ENCODE measurements at places on chromosomes 6 and 20. TPM values are rescaled to one million over a fixed set of nuclear protein-coding genes. Genes with fewer than 3 reads are reported as not detected.
A peak's percentile ranks its signal among the peaks of the same experiment; 100 is the strongest.

The OR2J3 gene
- total RNA-seq = not detected

The TFAP2A gene
- total RNA-seq = 77.0 TPM

The HLA-DRA gene
- total RNA-seq = 173 TPM

The ASIP gene
- total RNA-seq = not detected

The RAET1G gene
- total RNA-seq = not detected

The MACROD2 gene
- 28.1 TPM for total RNA-seq

The MCCD1 gene
- total RNA-seq = not detected

The TNF gene
- total RNA-seq = 0.68 TPM

GRCh38 chr6:143743301-143744166 is 65.8 kb downstream of the PHACTR2 start:
- H3K27ac ChIP-seq = no peak overlapping the region
- no peak for DNase-seq
- no peak overlapping the region for H3K4me3 ChIP-seq
- no peaks in the 10 kb centered on the region for H3K27me3 ChIP-seq

- DNase-seq = no peak
- H3K27ac ChIP-seq = no peak overlapping the region
- H3K36me3 ChIP-seq = no peaks in the 10 kb centered on the region
- H3K27me3 ChIP-seq = no peaks in the 10 kb centered on the region
- H3K4me1 ChIP-seq = no peaks in the 10 kb centered on the region
- H3K4me3 ChIP-seq = no peak overlapping the region
These were observed 80.0 kb downstream of the CENPW start for GRCh38 chr6:126419901-126420300.

DNA sequence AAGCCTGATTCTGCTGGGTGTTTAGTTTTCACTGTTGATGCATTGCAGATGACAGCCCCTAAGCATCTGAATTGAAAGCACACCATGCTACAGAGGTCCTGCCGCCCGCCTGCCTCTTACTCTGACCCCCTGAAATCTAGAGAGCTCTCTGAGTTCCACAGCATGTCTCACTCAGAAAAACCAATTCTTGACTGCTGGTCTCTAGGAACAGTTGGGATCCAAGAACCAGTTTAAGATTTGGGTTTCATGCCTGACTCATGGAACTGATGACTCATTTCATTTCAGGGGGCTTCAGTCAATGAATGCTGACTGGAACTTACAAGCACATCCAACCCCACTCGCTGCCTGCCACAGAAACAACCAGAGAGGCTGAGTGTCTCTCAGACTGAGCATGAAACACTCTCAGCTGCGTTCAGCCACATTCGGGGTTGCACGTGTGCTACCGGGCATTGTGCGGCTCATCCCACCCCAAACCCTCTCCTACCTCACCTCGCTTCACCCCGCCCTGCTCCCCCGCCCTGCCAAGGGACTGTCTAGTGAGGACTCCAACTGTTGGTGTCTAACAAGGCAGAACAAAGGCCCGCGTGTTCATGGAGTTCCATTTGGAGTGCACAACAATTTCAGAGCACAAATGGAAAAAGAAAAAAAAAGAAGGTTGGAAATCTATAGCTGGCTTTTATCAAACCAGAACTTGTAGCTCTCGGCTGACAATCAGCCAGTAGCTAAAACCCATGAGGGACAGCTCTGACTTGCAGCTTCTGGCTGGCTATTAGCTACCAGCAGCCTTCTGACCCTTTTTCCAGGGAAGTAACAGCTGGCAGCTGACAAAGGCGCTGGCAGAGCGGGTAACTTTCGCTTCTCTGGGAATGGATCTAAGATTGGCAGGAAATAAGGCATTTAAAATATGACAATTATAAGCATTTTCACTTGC is 20.0 kb upstream of the TRAF3IP2 start:
- no peak overlapping the region for H3K27ac ChIP-seq
- H3K27me3 ChIP-seq = no peaks in the 10 kb centered on the region
- no peaks in the 10 kb centered on the region for H3K36me3 ChIP-seq
- H3K4me3 ChIP-seq = no peak overlapping the region
- H3K4me1 ChIP-seq = peaks cover 2% of the 10 kb centered on the region
- DNase-seq = no peak

DNA sequence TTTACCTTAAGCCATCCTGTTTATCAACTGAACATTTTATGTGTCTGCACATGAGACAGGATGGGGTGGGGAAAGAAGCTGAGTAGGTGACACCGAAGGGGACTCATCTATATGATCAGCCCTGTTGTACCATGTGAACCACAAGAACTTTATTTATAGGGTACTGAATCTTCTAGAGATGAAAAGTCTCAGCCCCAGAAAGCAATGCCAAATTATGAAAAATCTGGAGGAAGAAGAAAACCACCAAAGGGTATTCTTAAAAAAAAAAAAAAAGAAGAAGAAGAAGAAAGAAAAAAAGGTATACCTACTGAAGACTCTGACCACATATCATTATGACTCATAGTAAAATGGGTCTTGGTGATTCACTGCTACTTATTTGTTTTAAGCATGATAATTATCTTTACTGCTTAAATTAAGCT is 39.8 kb upstream of the HBS1L start:
- H3K27ac ChIP-seq = no peak overlapping the region
- no peaks in the 10 kb centered on the region for H3K4me1 ChIP-seq
- H3K4me3 ChIP-seq = no peak overlapping the region
- H3K27me3 ChIP-seq = no peaks in the 10 kb centered on the region

DNA sequence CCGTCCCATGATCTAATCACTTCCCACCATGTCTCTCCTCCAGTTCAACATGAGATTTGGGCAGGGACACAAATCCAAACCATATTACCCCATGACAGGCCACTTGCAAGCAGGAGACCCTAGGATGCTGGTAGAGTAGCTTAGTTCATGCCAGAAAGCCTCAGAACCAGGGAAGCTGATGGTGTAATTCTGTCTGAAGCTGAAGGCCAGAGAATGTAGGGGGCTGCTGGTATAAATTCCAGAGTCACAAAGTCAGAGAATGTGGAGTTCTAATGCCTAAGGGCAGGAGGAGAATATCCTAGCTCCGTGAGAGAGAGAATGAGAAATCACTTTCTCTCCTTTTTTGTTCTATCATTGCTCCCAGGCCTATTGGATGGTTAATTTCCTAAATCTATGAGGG is 90.3 kb upstream of the IMPG1 start:
- DNase-seq = no peak
- no peaks in the 10 kb centered on the region for H3K36me3 ChIP-seq
- H3K4me3 ChIP-seq = no peak overlapping the region
- no peaks in the 10 kb centered on the region for H3K4me1 ChIP-seq
- H3K27me3 ChIP-seq = no peaks in the 10 kb centered on the region

DNA sequence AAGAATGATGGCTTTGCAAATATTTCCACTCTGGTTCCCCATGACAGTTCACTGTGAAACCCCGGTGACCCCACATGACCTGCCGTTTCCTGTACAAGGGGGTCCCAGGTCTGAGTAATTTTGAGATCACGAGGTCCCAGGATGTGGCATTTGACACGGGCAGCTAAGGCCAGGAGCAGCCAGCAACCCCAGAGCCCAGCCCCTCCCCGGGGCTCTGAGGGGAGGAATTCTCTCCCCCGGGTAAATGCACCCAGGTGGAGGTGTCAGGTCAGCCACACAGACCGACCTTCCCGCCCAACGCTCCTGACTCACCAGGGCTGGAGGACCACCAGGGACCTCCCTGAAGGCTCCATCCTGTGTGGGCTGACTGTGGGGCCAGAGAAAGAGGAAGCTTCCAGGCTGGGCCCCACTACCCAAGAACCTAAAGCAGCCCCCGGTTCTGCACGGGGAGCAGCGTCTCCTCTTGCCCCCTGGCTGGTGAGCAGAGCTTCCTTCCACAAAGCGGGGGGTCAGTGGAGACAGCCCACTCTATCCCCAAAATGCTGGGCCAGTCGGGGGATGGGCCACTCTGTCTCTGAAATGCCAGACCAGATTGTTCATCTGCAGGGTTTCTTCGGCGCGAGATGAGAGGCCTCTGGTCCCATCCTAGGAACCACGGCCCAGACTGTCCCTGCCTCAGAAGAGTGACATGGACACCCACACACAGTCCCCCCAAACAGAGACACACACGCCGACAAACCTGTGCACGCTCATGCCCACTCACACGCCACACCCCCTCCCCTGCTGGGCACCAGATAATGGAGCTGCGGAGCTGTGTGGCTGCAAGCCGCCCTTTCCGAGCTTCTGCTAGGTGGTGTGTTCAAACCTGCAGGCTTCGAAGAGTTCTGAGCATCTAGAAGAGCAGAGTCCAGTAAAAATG is 23.4 kb upstream of the SLCO4A1 start:
- peaks cover 24% of the 10 kb centered on the region for H3K27me3 ChIP-seq
- peaks cover 46% of the 10 kb centered on the region for H3K4me1 ChIP-seq
- DNase-seq = no peak
- H3K4me3 ChIP-seq = no peak overlapping the region
- no peak overlapping the region for H3K27ac ChIP-seq

GRCh38 chr6:40738551-40739193 is 151.5 kb upstream of the LRFN2 start:
- H3K4me3 ChIP-seq = no peak overlapping the region
- H3K27ac ChIP-seq = no peak overlapping the region
- H3K36me3 ChIP-seq = no peaks in the 10 kb centered on the region
- H3K27me3 ChIP-seq = peaks cover 96% of the 10 kb centered on the region

- no peaks in the 10 kb centered on the region for H3K36me3 ChIP-seq
- no peak for DNase-seq
- H3K27ac ChIP-seq = no peak overlapping the region
- no peak overlapping the region for H3K4me3 ChIP-seq
- no peaks in the 10 kb centered on the region for H3K4me1 ChIP-seq
These were observed 182.2 kb downstream of the AKAP7 start for GRCh38 chr6:131317516-131317915.

DNA sequence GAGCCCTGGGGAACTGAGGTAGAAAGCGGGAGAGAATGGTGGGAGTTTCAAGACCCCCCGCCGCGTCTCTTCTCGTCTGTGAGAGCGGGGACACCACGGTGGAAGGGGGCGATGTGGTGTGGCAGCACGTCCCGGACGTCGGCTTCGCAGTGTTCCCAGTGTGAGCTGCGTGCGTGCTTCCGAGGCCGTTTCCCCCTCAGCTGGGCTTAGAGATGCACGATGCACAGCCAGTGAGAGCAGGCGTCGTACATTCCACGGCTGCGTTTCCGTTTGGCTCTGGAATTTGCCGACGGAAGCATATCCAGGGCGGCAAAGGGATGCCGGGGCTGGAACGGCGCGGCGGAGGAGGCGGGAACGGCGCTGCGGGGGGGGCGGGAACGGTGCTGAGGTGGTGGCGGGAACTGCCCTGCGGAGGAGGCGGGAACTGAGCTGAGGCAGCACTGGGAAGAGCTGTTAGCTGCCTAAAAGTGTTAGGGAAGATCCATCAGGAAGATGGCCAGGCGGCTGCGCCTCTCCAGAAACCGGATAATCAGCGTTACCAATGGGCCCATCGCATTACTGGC is 37.7 kb downstream of the KIF25 start:
- H3K27me3 ChIP-seq = peaks cover 14% of the 10 kb centered on the region
- peak; percentile 59 for DNase-seq
- peak overlapping the region; percentile 50 for H3K27ac ChIP-seq
- H3K4me1 ChIP-seq = peaks cover 22% of the 10 kb centered on the region

- no peaks in the 10 kb centered on the region for H3K27me3 ChIP-seq
- no peak overlapping the region for H3K4me3 ChIP-seq
- H3K4me1 ChIP-seq = no peaks in the 10 kb centered on the region
- no peaks in the 10 kb centered on the region for H3K36me3 ChIP-seq
- H3K27ac ChIP-seq = no peak overlapping the region
These were observed 210.4 kb downstream of the FOXC1 start for GRCh38 chr6:1820165-1820564.

DNA sequence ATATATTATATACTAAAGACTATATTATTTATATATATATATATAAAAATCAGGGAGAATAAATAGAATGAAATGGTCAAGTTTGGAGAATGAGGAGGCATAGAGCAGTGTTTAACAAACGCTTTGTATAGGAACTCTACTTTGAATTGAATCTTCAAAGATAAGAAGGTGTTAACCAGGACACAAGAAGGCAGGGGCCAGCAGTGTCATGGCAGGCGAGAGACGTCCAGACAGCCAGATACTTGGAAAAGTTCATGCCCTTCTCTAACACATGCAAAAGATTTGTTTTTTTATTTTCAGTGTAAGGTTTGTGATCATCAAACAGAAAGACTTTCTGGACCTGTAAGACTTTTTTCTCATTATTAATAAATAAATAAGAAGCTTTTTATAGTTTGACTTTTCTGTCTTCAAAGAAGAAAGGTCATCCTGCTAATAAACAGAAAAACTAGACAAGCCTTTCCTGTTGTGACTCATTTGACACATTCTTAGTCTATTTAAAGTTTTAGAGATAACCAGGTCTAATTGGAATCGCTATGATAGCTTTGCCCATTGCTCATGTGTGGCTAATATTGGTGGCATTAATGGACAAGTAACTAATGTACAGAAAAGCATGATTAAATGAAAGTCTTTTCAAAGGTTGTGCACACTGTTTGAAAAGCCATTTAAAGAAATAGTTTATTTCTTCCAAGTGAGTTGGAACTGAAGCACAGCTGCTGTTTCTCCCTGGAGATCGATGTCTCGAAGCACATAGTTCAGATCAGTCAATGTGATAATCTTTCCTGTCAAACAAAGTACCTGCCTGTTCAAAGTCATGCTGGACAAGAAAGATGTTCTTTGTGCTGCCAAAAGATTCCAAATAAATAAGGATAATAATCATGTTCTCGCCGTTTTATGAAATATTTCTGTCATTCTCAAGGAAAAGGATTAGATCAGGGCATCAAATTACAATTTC is 420.4 kb upstream of the OPRM1 start:
- no peak overlapping the region for H3K4me3 ChIP-seq
- H3K4me1 ChIP-seq = no peaks in the 10 kb centered on the region
- DNase-seq = no peak
- H3K27me3 ChIP-seq = no peaks in the 10 kb centered on the region
- no peak overlapping the region for H3K27ac ChIP-seq

GRCh38 chr6:47242483-47243386 is 67.0 kb downstream of the TNFRSF21 start:
- no peaks in the 10 kb centered on the region for H3K27me3 ChIP-seq
- DNase-seq = peak; percentile 93
- H3K27ac ChIP-seq = peak overlapping the region; percentile 85
- peak overlapping the region; percentile 53 for H3K4me3 ChIP-seq
- peaks cover 70% of the 10 kb centered on the region for H3K36me3 ChIP-seq

GRCh38 chr6:1572892-1573291 is 36.8 kb upstream of the FOXC1 start:
- no peak overlapping the region for H3K4me3 ChIP-seq
- H3K27ac ChIP-seq = no peak overlapping the region
- no peaks in the 10 kb centered on the region for H3K36me3 ChIP-seq
- DNase-seq = no peak

DNA sequence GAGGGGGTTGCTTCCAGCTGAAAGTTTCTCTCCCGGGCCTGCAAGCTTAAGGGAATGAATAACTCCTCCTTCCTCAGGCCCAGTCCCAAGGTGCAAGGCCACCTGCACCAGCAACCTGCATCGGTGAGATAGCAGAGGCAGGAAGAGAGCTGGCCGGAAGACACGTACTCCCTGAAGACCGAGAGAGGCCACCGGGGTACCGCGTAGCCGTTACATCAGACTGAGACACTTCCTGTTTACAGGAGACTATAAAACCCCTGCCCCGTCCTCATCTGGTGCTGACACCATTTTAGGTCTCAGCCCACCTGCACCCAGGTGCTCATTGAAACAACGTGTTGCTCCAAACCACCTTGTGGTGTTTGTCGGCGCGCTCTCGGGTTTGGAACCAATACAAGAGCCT is 60.5 kb upstream of the PRND start:
- peaks cover 68% of the 10 kb centered on the region for H3K27me3 ChIP-seq
- DNase-seq = no peak
- H3K36me3 ChIP-seq = no peaks in the 10 kb centered on the region

- no peaks in the 10 kb centered on the region for H3K36me3 ChIP-seq
- H3K4me3 ChIP-seq = no peak overlapping the region
- H3K27me3 ChIP-seq = peaks cover 20% of the 10 kb centered on the region
- DNase-seq = no peak
- H3K27ac ChIP-seq = no peak overlapping the region
These were observed 1.8 kb upstream of the TGM6 start for GRCh38 chr20:2378893-2379292.
